Activated CD4-positive, alpha-beta T cell treated with anti-CD3 and anti-CD28 coated beads, Interleukin-2, amount 10 ng/mL, durations not matched to agents 24 days and 14 days (primary cell): ENCODE measurements at places on chromosomes 3 and 15. TPM values are rescaled to one million over a fixed set of nuclear protein-coding genes. Genes with fewer than 3 reads are reported as not detected.

EPHB1 gene
- 1.6 and 2.3 TPM in 2 replicates for total RNA-seq

CLN6 gene
- 99.0 and 102 TPM in 2 replicates for total RNA-seq

LRRN1 gene
- total RNA-seq = 0.05 TPM in 1 of 2 replicates, not detected in the other

PRTG gene
- not detected in 2 replicates for total RNA-seq

CHST2 gene
- total RNA-seq = 6.1 and 6.4 TPM in 2 replicates

DNA sequence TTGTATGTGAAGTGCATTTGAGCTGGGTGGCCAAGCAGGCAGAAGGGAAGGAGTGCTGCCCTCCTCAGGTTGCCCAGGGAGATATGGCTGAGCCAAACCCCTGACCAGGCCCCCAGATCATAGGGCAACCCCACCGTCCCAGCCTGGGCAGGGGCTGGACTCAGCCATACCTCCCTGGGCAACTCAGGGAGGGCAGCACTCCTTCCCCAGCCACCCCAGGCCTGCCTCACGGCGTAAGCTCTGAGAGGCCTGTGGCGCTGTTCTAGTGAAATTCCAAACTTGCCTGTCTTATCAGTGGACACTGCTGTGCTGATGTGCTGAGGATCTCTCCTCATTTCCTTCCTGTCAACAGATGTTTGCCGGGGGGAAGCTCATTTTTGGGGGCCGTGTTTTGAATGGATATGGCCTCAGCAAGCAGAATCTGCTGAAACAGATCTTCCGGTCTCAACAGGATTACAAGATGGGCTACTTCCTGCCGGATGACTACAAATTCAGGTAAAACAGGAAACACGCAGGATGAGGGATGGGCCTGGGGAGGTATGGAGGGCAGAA, 57.6 kb upstream of the FGD5 start:
- H3K4me3 ChIP-seq = no peak overlapping the region
- H3K27me3 ChIP-seq = no peaks in the 10 kb centered on the region
- H3K27ac ChIP-seq = no peak overlapping the region

DNA sequence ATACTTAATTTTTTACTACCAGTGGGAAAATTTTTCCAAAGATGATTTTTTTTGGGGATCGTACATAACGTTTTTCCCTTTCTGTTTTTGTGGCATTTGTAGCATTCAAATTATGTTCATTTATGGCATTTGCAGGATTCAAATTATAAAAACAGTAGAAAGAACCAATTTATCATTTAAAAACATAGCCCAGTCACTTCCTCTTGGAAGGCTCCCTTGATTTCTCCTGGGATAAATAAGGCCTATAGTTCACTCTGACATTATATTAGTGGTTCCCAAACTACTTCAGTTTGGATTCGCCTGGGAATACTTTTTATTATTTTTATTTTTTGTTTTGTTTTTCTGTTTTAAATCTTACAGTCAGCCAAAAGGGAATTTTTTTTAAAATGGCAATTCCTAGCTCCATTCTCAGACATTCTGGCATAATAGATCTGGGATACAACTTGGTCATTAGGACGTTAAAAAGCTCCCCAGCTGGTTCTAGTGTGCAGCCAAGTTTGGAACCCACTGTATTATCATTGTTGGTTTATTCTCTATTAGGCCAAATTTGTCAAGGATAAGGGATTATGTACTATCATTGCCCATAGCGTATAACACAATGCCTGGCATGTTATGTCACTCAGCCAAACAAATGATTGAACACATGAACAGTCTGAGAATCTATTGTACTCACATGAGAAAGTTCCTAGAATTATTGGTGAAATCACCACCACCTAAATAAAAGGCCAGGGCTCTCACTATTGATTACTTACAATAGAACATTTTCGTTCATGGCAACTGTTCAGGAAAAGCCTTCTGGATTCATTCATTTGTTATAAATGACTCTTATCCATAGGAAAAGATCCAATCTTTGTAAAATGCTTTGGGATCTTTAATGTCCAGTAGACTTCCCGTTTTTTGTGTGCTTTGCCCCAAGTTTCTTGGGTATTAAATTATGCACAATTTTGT, 28.9 kb downstream of the RARB start:
- H3K4me3 ChIP-seq = no peak overlapping the region
- H3K4me1 ChIP-seq = peaks cover 2% of the 10 kb centered on the region
- H3K36me3 ChIP-seq = no peaks in the 10 kb centered on the region
- no peak overlapping the region for H3K27ac ChIP-seq

- H3K4me1 ChIP-seq = no peaks in the 10 kb centered on the region
- no peak for DNase-seq
- H3K36me3 ChIP-seq = no peaks in the 10 kb centered on the region
- peaks cover 2% of the 10 kb centered on the region for H3K27me3 ChIP-seq
- no peak overlapping the region for H3K4me3 ChIP-seq
Observed at GRCh38 chr15:68636256-68636655, 57.5 kb downstream of the CORO2B start.

- H3K4me1 ChIP-seq = no peaks in the 10 kb centered on the region
- no peaks in the 10 kb centered on the region for H3K27me3 ChIP-seq
- no peak overlapping the region for H3K4me3 ChIP-seq
- DNase-seq = no peak
Observed at GRCh38 chr3:159025733-159026132, 223.9 kb downstream of the MFSD1 start.

DNA sequence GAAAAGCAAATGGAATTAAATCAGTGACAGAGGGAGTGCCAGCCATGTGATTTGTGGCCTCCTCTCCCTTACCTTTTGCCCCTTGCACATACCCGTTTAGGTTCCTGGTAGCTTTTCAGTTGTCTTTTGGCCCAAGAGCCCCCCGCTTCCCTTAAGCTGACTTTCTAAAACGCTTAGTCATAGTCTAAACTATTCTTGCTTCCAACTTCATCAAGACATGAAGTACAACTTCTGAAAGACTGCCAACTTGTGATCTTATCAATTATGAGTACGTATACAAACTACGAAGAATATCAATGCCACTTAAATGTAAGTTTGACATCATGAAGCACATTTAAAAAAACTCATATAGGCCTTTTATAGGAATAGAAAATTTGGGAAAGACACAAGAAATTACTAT, 61.9 kb downstream of the EIF3J start:
- H3K27ac ChIP-seq = peak overlapping the region; percentile 49
- DNase-seq = no peak
- no peaks in the 10 kb centered on the region for H3K27me3 ChIP-seq
- peaks cover 56% of the 10 kb centered on the region for H3K36me3 ChIP-seq
- no peak overlapping the region for H3K4me3 ChIP-seq
